Activated CD4-positive, alpha-beta memory T cell treated with anti-CD3 and anti-CD28 coated beads for 36 hours (primary cell): ENCODE measurements at places on chromosomes 7 and 10. TPM values are rescaled to one million over a fixed set of nuclear protein-coding genes. Genes with fewer than 3 reads are reported as not detected.

GPR37 gene
- total RNA-seq, result not detected

GDF2 gene
- total RNA-seq, result not detected

OR2A5 gene
- total RNA-seq, result not detected

NPTX2 gene
- not detected for total RNA-seq

SLC13A4 gene
- not detected for total RNA-seq

SPDYE1 gene
- not detected for total RNA-seq

PLPP4 gene
- not detected for total RNA-seq

TRPV5 gene
- not detected for total RNA-seq

FAM241B gene
- 11.8 TPM for total RNA-seq

FAM204A gene
- 63.5 TPM for total RNA-seq
